Endothelial cell of umbilical vein (primary cell): ENCODE measurements at places on chromosomes 1 and 21.

DNA sequence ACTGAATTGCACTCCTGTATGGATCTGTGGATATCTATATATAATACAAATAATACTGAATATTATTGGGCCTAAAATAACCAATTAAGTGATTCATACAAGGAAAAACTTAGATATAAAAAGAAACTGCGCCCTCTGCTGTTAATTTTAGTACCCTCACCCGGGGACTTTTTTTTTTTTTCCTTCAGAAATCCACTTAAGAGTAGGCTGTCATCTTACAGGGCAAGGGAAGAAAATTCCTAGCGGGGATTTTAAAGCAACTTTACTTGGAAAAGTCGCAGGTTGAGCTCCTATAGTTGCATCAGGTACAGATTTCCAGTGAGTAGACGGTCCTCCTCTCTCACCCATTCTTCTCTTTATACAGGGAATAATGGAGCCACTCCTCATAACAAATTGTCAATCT, 1.3 kb downstream of the NTNG1 start:
- peak; percentile 65 for DNase-seq

- no peak for DNase-seq
Measured at GRCh38 chr21:29640080-29640508, 299.7 kb downstream of the GRIK1 start.

- DNase-seq, result no peak
Measured at GRCh38 chr1:84836145-84836544, 56.9 kb downstream of the LPAR3 start.

DNA sequence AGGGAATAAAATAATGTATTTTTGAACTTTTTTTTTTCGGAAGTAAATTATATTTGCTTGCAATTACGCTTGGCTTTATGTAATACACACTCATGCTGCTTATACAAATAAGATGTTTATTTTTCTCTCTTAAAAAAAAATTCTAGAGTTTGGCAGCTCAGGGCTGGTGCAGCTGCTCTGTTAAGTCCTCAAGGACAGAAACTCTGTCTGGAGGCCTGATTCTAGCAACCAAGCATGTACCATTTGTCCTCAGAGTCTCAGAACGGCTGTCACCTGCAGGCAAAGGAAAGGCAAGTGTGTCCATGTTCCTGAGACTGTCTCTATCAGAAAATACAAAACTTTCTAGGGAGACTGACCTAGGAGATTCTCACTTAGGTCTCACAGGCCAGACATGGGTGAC, 23.2 kb upstream of the CLDN17 start:
- no peak for DNase-seq

DNA sequence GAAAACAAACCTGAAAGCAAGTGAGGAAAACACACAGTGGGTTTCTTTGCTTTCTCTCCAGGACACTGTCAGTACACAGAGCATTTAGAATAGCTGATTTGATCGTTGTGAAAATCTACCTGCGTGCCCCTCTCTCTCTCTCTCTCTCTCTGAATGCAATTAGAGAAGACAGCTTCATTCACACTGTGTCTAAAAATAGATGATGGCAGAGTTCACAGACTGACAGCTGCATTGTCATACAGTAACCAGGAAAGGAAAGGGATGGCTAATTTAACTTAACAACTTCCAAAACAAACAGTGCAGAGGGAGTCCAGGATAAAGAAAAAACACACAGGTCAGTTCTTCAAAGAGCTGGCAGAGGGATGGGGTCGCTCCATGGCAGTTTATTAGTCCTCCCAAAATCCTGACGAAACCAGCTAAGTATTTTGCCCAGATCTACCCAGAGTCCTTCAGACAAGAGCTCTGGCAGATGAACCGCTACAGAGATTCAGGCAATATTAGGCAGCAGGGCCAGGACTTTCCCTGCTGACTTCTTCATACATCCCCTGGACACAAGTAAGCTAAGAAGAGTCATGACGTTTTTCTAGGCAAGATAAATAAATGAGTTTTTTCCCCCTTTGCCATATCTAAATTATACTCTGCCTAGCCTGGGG, 58.9 kb downstream of the WLS start:
- DNase-seq, result peak; percentile 85

- DNase-seq, result no peak
Measured at GRCh38 chr1:64743954-64744491, 852 bp upstream of the RAVER2 start.

DNA sequence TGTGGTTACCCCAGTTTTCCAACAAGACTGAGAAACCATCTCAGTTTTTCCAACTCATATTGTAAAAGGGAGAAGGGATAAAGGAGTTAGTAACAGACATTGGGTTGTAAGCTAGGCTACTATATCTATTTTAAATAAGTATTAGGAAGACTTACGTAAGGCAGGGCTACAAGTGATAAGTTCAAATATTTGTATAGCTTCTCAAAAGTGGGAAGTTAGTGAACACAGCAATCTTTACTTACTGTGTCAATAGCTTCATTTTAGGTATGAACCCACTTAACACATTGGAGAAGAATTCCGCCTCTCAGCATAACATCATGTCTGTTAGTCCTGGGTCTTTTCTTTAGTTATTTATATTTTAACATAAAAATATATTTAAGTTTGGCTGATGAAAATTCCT, 320.1 kb downstream of the TPR start:
- DNase-seq, result no peak

- DNase-seq, result no peak
Measured at GRCh38 chr1:155920717-155921116, 9.6 kb upstream of the RIT1 start.

GRCh38 chr1:216221260-216221700, 202.0 kb downstream of the USH2A start:
- DNase-seq, result peak; percentile 20

DNA sequence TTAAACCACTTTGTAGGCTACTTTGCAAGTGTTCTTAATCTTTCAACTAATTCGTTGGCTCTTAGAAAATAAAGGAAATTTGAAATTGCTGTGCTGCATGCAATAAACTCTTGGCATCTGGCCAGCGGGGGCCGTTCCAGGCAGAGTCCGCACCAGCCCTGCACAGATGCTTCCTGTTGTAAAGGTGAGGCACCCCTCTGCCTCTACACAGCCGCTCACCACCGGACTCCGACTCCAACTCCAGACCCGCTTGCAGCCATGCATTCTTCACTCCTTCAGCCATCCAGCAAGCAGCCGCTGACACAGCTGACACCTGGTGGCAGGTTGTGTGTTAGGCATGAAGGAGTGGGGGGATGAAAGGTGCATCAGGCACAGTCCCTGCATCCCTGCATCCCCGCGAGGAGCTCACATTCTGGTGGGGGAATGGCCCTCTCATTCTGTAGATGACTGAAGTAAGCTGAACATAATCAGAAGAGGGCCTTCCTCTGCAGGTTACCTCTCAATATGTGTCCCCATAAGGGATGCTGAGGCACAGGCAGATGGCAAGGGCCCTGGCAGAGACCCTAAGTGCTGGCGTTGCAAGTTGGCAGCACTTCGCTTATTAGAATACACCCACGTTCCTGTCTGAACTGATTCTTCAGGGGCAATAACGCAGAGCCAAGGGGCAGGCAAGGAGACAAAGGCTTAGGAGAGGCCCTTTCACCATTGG, 56.8 kb downstream of the GLIS1 start:
- DNase-seq, result peak; percentile 59

DNA sequence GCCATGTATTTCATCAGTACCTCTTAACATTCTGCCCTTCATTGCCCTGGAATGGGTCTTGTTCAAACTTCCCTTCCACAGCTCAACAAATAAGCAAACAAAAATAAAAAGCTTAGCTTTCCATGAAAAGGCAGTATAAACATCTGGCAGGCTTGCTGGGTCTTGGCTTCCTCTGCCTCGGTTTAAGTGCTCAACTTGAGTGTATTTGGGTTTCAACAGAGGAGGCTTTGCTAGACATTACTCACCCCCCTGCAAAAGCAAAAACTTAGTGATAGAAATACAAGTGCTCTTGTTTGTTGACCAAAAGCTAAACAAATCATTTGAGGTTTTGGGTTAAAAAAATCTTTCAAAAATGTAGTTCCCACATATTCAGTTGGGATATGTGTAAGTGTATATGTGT, 518.5 kb downstream of the PLPP3 start:
- DNase-seq, result no peak

DNA sequence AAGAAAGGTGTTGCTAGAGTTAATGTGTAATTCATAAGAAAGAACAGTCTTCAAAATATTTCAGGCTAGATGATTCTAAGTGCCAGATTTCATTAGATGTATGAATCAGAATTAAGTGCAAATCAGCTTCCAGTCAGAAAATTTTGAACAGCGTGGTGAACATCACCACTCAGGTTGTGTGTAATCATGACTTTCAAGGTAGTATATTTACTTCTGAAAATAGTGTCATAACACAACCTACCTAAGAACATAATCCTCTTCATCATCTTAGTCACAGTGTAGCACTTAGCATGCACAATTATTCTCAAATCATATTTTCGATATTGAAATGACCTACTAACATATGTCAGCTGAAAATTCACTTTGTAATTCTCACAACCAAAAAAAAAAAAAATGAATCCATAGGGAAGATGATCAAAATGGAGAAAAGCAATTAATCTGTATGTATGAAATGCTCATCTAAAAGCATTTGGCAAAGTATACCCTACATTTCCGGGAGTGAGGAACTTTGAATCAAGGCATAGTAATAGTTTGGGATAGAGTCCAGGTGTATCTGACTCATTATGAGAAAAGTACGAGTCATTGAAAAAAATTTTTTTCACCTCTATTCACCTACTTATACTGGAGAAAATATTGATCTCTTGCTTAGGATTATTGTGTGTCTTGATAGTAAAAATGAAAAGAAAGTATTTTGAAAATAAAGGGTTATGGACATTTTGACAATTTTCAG, 221.8 kb upstream of the CHRM3 start:
- no peak for DNase-seq

DNA sequence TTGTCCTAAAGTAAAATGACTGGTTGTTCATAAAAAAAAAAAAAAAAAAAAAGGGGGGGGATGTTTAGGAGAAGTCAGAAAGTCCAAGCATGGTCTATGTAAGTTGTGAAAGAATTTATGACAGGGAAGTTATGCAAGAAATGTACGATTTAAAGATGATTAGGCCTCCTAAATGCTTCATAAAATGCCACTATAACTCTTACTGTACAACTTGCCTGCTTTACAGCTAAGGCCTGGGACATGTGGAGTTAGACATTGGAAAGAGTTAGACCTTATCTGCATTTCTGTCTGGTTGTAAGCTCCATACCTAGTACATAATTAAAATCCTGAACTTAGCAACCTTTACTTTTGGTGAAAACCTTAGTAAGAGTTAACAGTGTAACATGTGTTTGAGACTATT, 150.0 kb downstream of the TPR start:
- DNase-seq, result no peak

- no peak for DNase-seq
Measured at GRCh38 chr1:57959531-57960241, 535.8 kb upstream of the DAB1 start.

- peak; percentile 76 for DNase-seq
Measured at GRCh38 chr1:223831755-223832636, 13.8 kb downstream of the TP53BP2 start.

- DNase-seq, result no peak
Measured at GRCh38 chr1:68798071-68798470, 301.2 kb upstream of the DEPDC1 start.

GRCh38 chr1:219555806-219556205, 57.1 kb downstream of the ZC3H11B start:
- DNase-seq, result no peak

DNA sequence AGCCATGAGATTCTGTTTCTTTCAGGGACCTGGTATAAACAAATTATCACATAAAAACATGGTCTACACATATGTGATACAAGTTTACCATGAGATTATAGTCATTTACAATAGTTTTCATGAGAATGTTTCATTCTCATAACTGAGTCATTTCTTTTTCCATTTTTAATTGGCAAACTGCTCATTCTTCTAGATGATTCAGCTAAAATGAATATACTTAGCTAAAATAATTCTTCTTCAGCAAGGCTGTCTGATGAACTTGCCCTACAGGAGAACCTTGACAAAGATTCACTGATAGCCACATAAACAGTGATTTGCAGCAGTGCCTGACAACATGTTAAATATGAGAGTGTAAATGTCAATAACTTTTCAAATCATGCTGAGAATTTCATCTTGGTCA, 253.2 kb downstream of the FMN2 start:
- no peak for DNase-seq

DNA sequence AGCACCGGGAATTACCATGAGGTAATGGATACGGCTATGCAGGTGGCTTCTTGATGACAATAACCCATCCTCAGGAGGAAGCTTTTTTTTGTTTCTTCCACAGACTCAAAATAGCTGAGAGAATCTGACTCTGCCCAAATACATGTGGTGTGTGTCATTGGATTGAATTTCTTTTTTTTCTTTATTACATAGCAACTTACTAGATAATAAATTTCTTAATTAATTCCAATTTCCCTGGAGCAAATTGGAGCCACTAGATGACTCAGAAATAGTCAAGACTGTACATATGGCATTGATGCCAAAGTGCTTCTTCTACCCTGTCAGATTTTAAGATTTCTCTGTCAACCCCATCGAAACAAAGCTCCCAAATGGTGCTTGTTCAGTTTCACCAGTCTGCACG, 42.7 kb downstream of the L1TD1 start:
- no peak for DNase-seq

GRCh38 chr1:185474440-185475149, 157.6 kb upstream of the IVNS1ABP start:
- no peak for DNase-seq

DNA sequence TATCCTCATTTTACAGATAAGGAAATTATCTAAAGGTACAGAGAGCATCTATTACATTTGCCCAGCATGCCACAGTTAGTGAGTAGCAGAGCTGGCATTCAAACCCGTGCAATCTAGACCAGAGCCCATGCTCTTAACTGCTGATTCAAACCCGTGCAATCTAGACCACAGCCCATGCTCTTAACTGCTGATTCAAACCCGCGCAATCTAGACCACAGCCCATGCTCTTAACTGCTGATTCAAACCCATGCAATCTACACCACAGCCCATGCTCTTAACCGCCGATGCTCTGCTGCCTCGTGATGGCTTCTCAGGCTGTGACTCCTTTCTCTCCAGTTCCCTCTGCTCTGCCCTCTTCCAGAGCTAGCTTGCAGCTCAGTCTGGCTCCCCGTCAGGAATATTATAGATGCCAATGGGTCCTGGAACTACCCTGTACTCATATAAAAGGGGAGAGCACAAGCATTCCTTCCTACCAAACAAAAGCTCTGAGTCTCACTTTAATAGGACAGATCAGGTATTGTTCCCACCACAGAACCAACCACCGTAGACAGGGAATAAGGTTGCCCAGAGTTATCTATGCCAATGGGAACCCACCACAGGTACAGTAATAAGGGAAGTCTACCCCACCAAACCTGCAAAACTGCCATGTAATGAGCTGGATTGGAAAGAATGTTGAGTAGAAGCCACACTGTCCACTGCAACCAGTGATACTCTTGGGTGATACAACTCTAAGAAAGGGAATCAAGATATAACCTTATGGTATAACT, 78.4 kb downstream of the SMYD3 start:
- DNase-seq, result no peak

- no peak for DNase-seq
Measured at GRCh38 chr1:1534401-1535154, 5.8 kb downstream of the TMEM240 start.

GRCh38 chr1:165549973-165550372, 6.2 kb downstream of the LRRC52 start:
- DNase-seq, result no peak
